Activated naive CD8-positive, alpha-beta T cell treated with anti-CD3 and anti-CD28 coated beads, Interleukin-2, amount 10 ng/mL, durations not matched to agents 7 days and 5 days (primary cell): ENCODE measurements at places on chromosomes 12 and 14. TPM values are rescaled to one million over a fixed set of nuclear protein-coding genes. Genes with fewer than 3 reads are reported as not detected.

SPIC gene
- not detected for total RNA-seq

TMEM120B gene
- total RNA-seq: 9.8 TPM

OR4E2 gene
- total RNA-seq: not detected

RAD51AP1 gene
- 44.6 TPM for total RNA-seq

- no peak for DNase-seq
These were observed 78.2 kb downstream of the HMGA2 start for GRCh38 chr12:65902500-65902899.

DNA sequence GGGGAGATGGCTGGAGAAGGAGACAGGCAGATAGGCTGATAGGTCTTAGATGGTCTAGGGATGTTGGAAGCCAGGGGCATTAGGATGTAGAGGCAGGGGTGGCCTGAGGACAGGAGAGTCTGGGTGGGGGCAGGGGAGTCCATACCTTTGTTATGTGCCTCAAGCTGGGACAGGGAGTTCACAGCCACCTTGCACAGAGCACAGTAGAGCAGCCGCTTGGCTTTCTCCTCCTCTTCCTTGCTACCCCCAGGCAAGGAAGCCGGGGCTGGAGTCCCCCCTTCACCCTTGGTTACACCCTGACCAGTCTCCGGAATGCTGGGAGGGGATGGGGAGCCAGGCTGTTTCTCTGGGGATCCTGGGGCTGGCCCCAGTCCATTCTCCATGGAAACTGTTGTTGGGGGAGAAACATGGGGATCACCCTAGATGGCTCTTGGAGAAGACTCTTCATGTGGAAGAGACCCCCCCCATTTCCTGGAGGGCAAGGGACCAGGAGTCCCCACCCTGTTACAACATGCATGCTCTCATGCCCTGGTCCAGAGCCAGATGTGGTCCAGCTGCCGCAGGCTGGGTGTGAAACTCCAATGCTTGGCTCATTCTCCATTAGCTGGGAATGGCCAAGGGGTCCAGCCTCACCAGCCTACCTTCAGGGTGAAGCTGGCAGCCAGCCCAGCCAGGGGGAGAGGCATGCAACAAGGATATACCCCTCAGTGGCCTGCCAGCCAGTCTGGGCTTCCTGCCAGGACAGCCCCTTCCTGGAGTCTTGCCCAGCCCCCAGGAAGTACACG, 7.2 kb upstream of the GPR84 start:
- no peak for DNase-seq
